ENCODE measurements at places on chromosomes 7 and 10. TPM values are rescaled to one million over a fixed set of nuclear protein-coding genes. Genes with fewer than 3 reads are reported as not detected.
A peak's percentile ranks its signal among the peaks of the same experiment; 100 is the strongest.

Gene ASZ1
- not detected for total RNA-seq

- no peak for DNase-seq
Measured at GRCh38 chr10:79328737-79329504, 18.3 kb upstream of the PPIF start.

Gene CYP2C18
- 0.15 TPM for total RNA-seq

- DNase-seq = no peak
Measured at GRCh38 chr7:47093320-47094234, 488.3 kb downstream of the TNS3 start.

- peak; percentile 16 for DNase-seq
Measured at GRCh38 chr10:22999942-23000341, 72.1 kb downstream of the ARMC3 start.

Gene PLEKHA8
- 62.7 TPM for total RNA-seq

GRCh38 chr10:132164761-132165278, 21.9 kb upstream of the DPYSL4 start:
- peak; percentile 30 for DNase-seq

DNA sequence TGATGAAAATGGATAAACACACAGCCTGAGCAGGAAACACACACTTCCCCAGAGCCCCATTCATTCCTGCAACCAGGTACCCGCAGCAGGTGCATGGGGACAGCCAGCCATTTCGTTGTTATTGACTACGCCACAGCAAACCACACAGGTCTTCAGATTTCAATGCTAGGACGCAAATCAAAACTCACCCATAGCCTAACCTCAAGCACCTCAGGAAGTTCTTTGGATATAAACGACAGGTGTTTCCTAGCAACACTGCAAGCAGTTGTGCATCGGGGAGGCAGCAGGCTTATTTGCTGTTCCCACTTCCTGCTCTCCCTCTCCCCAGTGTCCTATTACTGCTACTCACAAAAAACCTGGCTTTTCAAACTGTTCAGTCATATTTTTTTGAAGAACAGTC, 176.5 kb upstream of the FRMD4A start:
- no peak for DNase-seq
